Skin of body (tissue), 3 donors: ENCODE measurements at places on chromosomes 6 and 20. TPM values are rescaled to one million over a fixed set of nuclear protein-coding genes. Genes with fewer than 3 reads are reported as not detected.

GRCh38 chr6:15879371-15880261, 216.8 kb upstream of the DTNBP1 start:
- peak; percentile 69 for DNase-seq

- DNase-seq: no peak
Measured at GRCh38 chr6:47439348-47439668, 38.3 kb upstream of the CD2AP start.

- no peak for DNase-seq
Measured at GRCh38 chr6:3778701-3779573, 27.4 kb upstream of the PXDC1 start.

DNA sequence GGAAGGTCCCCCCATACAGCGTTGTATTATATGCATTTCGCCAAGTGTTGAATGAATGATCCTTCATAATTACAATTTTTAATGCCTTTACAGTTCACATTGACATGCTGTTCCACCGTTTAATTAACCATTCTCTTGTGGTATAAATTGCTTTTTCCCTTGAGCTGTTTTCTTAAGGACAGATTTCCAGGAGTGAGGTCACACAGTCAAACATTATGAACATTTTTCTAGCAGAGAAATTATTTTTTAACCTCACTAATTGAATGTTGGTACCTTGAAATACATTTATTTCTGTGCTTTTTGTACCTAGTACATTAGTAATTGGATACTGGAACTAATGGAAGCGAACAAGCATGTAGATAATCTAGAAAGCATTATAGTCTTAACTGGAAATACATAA, 76.7 kb upstream of the C20orf144 start:
- DNase-seq: no peak

DNA sequence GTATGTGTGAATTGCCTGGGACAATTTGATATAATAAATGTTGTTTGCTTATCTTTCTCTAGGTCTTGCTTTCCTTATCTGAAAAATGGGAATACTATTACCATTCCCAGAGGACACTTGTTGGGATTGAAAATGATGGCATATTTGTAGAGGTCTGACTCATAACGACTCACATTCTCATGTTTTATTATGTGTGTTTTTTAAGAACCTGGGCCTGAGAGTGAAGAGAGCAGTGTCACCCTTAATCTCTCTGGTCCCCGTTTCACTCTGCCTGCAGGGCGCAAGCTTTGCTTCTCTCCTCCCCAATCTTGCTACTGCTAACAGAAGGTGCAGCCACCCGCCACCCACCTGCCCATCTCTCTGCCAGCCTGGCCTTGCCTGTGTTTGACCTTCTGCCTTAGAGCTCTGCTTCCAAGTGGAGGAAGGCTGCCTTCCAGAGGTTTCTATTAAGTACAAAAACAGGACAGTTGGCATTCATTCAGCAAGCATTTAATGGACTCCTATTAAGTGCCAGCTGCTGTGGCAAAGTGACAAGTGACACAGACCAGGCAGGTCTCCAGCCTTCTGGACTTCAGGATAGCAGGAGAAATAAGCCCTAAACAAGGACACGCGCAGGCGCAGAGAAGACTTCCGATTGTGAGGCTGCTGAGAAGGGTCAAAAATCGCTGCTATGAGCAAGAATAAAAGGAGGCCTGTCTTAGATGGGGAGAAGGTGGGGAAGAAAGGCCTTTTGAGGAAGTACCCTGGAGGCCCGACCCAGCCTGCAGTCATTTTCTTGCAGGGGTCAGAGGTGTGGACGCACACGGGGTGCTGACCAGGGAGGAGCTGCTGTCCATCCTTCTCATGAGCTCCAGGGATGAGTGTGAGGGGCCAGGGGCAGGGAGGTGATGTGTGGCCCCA, 112.5 kb downstream of the JPH2 start:
- no peak for DNase-seq

DNA sequence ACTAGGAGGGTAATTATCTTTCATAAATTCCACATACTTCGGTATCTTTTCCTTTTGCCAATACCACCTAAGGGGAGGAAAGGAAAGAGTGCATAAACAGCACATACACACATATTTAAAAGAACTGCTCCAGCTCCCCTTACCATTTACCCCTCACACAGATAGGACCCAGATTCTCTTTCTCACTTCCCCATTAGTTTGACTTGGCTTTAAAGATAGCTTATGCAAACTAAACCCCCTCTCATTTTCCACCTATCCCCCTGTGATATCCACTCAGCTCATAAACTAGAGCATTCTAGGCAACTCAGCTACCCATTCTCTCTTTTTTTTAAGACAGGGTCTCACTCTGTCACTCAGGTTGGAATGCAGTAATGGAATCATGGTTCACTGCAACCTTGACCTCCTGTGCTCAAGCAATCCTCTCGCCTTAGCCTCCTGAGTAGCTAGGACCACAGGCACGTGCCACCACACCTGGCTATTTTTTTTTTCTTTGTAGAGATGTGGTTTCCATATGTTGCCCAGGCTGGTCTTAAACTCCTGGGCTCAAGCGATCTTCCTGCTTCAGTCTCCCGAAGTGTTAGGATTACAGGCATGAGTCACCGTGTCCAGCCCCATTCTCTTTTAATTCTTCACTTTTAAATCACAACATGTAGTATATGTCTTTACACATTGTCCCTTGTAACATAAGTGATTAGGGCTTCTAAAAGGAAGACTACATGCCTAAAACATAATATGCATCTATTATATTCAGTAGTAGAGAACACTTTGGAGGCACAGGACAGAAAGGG, 4.0 kb downstream of the FUCA2 start:
- DNase-seq: no peak

- peak; percentile 33 for DNase-seq
Measured at GRCh38 chr6:27867945-27868300, 44.3 kb downstream of the OR2B2 start.

- no peak for DNase-seq
Measured at GRCh38 chr20:33465481-33466302, 22.1 kb upstream of the SNTA1 start.

- no peak for DNase-seq
Measured at GRCh38 chr20:20638878-20639277, 73.6 kb downstream of the RALGAPA2 start.

DNA sequence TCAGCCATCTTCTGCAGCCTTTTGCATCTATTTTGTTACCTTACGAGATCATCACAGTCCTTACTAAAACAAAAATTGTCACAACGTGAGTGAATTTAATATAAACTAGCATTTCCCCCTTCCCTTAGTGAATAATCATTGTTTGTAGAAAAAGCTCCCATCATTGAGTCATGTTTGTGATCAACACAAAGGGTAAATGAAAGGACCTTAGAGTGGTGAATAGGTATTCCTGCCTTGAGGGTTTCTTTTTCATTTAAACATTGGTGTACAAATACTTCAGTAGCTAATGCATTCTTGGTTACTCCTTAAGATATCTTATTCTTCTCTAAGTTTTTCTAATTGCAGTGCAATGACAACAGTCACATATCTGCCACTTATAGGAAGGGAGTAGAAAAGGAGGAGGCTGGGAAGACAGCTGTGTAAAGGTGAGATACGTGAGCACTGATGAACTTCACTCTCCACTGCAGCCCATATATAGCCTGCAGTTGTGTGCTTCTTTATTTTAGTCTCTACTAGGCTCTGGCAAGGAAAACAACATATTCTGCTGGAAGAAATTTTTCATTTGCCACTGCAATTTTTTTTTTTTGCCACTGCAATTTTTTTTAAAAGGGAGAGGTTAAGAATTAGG, 27.8 kb downstream of the ADGRG6 start:
- no peak for DNase-seq

GRCh38 chr20:63706852-63707557, 771 bp downstream of the ARFRP1 start:
- no peak for DNase-seq

DNA sequence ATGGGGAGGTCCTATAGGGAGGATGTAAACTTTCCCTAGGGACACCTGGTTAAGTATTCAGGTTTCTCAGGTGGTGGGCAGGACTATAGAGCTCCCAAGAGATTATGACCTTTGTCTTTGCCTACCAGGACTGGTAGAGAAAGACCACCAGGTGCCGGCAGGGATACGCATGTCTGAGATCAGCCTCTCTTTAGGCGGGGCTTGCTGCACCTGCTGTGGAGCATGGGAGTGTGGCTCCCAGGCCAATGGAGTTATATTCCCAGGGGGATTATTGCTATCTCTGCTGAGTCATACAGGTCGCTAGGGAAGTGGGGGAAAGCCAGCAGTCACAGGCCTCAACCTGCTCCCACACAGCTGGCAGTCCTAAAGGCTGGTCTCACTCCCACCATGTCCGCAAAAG, 280.5 kb upstream of the MMS22L start:
- DNase-seq: no peak

DNA sequence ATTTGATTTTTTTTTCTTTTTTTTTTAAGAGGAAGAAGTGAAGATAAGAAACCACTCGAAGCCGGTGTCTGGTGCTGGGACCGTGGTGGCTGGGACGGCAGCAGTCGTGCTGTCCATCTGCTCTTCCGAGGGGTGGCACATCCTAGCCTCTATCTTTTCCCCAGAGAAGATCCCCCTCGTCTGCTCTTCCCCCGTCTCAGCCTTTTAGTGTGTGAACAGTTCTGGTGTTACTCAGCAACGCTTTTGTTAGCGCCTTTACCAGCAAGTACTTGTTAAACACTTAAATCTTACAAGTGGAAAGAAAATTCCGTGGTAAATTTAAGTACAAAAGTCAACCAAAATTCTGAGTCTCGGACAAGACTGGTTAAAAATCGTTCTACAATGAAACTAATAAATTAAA, 90.1 kb downstream of the RSPH3 start:
- no peak for DNase-seq

GRCh38 chr6:21846541-21847451, 253.2 kb downstream of the SOX4 start:
- DNase-seq: peak; percentile 45

DNA sequence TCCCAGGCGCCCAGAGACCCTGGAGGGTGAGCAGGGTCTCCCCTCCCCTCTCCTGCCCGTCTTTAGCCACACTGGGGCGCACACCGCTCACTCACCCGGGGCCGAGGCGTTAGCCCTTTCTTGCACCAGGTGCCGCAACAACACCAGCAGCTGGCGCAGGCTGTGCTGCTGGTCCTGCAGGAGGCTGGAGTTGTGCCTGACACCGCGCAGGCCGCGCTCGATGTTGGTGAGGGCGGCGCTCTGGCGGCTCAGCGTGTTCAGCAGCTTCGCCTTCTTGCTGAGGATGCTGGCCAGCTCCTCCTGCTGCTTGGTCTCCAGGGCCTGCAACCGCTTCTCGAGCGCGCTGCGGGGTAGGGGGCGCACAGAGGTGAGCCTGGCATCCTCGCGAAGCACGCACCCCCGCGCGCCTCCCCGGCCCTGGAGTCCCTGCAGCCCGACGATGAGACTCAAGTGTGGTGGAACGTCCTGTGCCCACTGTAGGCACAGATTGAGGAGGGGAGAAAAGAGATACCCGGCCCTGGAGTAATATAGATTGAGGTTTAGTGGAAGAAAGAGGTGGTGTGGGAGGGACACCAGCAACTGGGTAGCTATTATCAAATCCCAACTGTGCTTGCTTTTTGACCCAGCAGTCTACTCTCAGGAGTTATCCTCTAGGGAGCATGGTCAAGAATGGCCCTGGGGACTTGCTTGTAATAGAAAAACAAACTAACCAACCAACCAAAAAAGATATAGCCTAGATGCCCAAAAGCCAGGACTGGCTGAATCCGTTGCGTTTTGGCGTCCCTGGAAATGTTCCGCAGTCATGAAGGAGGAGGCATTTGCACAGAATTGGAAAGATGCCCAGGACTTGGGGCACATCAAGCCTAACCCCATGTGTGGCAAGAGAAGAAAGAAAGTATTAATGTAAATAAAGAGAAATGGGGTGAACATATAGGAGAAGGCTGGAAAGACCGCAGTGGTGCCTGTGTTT, 30.9 kb downstream of the ANGPT4 start:
- no peak for DNase-seq

The MRPS10 gene
- 33.0 TPM for total RNA-seq

The CCM2L gene
- 3.0 TPM for total RNA-seq

The DEFB132 gene
- not detected for total RNA-seq

The IP6K3 gene
- total RNA-seq: 3.8 TPM

The LYRM4 gene
- total RNA-seq: 12.8 TPM

The EPHA7 gene
- 2.3 TPM for total RNA-seq

The TMC2 gene
- total RNA-seq: 0.10 TPM

The SLC12A5 gene
- total RNA-seq: 0.69 TPM

The PHACTR3 gene
- total RNA-seq: 6.9 TPM

The MYB gene
- 7.8 TPM for total RNA-seq
